ENCODE measurements at places on chromosomes 11 and 22.
A peak's percentile ranks its signal among the peaks of the same experiment; 100 is the strongest.

GRCh38 chr11:94845622-94846021 lies 77.5 kb downstream of the AMOTL1 start:
- no peak for DNase-seq

DNA sequence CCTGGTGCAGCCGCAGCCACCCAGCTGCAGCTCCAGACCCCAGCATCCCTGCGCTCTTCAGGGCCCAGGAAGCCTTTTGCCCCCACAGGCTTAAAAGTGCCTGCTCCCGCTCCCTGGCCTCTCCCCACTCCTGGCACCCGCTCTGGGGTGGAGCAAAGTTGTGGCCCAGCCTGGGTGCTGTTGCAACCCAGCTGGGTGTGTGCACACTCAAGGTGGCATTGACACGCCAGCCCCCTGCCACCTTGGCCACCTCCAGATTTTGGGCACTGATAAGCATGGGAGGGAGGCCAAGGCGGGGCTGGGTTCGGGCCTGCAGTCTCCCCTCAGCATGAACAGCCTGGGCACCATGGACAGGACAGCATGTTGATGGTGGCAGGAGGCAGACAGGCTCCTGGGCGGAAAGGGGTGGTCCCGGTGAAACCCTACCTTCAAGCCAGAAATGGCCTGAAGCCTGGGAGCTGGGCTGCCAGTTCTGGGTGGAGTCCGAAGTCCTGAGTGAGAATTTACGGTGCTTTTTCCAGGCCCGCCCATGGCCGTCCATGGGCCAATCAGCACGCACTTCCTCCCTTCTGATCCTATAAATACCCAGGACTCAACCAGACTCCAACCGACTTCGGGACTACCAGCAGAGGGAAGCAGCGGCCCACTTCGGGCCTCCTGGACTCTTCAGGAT lies 23.6 kb upstream of the RNASEH2C start:
- no peak for DNase-seq

- DNase-seq: no peak
Measured at GRCh38 chr11:2399488-2400068, 972 bp upstream of the TSSC4 start.

DNA sequence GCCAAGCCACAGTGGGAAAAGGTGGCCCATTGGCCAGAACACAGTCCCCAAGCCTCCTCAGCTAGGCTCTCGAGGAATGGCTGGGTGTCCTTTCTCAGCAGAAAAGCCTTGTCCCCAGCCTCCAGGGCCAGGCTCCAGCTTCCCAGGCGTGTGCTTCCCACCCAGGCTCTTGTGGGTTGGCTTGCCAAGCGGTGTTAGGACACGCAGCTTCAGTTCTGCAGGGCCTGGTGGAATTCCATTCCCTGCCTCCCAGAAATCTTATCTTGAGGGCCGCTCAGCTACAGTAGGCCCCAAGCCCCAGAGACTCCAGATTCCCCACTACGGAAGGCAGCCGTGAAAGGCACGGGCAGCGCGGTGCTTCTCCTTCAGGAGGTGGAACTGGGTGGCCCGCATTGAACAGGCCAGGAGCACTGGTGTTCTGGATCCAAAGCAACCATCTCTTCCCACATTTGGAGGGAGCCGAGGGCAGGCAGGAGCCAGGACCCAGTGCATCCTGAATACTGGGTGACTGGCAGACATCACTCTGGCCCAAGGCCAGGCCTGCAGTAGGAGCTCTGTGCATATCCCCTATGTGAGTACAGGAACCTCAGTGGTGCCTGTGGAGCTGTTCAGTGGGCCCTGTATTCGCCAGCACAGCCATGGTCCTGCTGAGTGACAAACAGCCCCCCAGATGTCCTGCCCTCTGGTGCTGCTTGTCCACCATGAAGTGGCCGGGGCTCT lies 16.7 kb upstream of the KCNQ1OT1 start:
- no peak for DNase-seq

- no peak for DNase-seq
Measured at GRCh38 chr22:20953668-20954500, 13.2 kb upstream of the AIFM3 start.

GRCh38 chr22:43566561-43567332 lies 154.9 kb downstream of the MPPED1 start:
- no peak for DNase-seq

DNA sequence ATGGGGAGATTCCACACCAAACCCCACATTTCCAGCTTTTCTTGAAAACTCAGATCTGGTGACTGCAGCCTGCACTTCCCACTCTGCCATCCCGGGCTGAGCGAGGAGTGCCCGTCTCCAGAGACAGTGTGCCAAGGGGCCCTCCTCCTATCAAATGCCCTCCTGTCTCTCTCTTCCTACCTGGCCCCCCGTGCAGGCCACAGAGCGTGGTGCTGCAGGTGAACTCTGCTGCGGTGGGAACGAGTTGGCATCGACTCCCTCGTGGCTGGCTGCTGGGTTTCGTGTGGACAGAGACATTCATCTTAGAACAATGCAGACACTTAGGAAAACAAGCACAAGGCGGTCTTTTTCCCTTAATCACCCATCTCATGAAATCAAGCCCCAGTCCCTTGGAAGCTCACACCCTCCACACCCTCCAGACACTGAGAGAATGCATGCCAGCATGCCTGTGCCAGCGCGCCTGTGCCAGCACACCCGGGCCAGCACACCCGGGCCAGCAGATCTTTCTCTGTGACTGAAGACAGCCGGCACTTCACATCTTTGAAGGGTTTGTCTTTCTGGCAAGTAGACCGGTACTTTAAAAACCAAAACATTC lies 65.0 kb downstream of the PARVB start:
- DNase-seq: no peak

DNA sequence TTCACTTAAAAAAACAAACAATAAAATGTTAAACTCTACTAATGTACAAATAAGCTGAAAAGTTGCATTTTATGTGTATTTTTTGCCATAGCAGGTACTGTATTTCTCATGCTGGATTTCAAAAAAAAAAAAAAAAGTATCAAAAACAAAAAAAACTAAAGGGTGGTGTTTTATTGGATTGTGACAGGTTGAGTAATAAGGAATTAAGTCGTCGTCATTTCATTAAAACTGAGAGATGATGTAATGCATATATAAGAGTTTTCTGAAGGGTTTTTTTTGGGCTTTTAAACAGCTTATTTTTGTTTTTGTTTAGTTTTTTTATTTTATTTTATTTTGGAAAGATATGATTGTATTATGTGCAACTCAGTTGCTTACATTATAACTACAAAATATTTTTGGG lies 10.9 kb upstream of the ADSL start:
- no peak for DNase-seq

DNA sequence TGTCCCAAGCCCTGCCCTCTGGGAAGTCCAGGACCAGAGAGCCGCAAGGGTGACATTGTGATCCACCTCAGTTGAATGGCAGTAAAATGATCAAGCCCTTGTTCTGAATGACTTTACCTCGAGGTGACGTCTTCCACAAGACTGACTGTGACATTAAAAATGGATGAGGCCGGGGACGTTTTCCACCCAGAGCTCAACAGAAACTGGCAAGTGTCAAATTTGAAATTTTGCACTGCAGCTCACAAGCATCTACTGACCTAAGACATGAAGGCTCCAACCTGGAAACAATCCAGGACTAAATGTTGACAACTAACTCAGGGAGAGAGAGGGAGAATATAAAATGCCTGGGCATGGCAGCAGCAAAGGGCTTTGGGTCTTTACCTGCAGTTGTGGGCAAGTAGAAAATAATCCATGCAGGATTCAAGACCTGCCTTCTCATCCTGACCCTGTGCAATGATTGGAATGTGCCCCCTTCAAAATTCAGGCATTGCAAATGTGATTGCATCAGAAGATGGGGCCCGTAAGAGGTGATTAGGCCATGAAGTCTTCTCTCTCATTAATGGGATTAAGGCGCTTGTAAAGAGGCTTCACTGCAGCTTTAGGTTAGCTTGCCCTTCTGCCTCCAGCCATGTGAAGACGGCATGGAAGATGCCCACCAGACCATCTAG lies 33.6 kb upstream of the CLMP start:
- DNase-seq: no peak

DNA sequence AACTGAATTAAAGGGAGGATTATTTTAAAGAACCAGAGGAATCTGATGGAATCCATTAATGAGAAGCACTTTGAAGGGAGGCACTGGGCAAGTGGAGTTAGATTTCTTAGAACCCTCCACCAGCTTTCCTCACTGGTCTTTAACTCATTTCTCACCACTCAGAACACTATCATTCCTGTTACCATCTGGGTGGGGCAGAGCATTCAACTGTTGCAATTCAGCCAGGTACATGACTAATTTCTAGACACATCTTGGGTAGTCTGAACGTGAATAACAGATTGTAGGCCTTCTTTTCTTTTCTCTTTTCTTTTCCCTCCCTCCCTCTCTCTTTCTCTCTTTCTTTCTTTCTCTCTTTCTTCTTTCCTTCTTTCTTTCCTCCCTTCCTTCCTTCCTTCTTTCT lies 15.5 kb upstream of the MMP1 start:
- no peak for DNase-seq

GRCh38 chr11:118078911-118079411 lies 2.1 kb downstream of the TMPRSS4 start:
- DNase-seq: no peak

- no peak for DNase-seq
Measured at GRCh38 chr11:19093976-19094375, 23.0 kb upstream of the ZDHHC13 start.

DNA sequence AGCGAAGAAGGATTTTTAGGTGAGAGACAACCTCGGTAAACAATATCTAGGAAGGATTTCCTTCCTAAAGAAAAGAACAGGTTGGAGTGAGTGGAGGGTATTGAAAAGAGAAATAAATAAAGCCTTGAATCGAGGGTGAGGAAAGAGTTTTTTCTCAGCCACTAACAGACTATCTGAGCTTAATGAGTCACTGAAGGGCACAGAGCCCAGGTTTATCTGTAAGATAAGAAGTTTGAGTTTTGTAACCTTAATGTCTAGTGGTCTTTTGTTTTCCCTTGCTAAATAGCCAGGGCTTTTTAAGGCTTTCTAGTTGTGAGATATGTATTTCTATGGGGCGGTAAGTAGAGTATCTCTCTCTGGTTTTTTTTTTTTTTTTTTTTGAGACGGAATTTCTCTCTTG lies 394.5 kb upstream of the KIRREL3 start:
- no peak for DNase-seq

DNA sequence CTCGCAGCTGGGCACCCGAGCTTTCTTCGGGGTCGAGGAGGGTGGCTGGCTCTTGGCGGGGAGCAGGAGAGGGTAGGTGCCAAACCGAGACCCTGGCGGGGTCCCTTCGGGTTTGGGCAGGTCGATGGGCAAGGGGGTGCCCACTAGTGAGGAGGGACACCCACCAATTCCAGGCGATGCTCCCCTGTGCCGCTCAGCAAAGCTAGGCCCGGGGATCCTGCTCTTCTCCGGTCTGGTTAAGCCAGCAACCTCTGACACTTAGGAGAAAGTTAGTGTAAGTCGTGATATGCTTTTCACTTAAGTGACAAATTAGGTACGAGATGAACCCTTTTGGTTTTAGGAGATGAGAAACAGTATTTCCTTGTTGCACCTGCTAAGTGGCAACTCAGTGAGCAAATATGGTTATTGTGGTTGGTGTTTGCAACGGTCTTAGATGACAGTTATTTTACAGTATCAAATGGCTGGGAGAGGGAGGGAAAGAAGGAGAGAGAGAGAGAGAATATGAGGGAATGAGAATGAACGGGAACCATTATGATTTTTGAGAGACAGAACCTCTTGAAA lies 565 bp downstream of the NUCB2 start:
- no peak for DNase-seq

DNA sequence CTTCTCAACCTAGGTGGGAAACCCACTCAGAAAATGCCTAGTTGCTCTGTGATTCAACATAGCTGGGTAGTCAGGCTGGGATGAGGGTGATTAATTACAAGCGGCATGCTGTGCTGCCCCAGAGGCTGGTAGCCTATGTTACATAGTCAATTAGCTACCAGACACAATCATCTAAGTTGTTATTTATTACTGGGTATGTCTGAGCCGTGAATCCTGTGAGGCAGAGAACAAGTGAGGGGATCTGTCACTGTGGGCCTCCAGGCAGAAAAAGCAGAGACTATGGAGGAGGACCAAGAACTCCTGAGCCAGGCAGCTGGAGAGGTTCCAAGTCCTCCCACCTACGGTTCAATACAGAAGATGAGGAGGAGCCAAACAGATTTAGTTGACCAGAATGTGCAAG lies 186.6 kb upstream of the BDNF start:
- no peak for DNase-seq

DNA sequence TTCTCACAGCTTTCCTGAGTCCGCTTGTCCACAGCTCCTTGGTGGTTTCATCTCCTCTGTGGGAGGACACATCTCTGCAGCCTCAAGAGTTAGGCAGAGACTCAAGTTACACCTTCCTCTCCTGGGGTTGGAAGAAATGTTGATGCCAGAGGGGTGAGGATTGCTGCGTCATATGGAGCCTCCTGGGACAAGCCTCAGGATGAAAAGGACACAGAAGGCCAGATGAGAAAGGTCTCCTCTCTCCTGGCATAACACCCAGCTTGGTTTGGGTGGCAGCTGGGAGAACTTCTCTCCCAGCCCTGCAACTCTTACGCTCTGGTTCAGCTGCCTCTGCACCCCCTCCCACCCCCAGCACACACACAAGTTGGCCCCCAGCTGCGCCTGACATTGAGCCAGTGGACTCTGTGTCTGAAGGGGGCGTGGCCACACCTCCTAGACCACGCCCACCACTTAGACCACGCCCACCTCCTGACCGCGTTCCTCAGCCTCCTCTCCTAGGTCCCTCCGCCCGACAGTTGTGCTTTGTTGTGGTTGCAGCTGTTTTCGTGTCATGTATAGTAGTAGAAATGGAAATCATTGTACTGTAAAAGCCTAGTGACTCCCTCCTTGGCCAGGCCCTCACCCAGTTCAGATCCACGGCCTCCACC lies 11.7 kb downstream of the RASD2 start:
- DNase-seq: peak; percentile 76

DNA sequence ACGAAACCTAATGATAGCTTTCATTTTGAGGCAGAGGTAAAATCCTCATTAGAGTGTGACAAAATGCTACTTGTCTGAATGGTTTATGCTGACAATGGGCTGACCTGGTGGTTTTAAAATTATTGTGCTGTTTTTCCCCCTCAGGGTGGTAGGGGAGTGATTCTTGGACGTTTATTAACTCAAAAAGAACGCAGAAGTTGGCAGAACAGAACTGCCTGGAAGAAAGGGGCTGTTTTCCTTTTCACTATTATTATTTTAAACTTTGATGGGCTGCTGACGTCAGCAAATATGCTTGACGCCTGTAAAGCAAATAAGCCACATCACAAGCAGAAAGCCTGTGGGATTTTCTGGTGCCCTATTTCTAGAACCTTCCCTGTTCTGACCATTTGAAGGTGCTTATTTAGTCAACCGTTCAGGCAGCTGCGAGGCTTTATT lies 4.0 kb downstream of the RASSF10 start:
- no peak for DNase-seq

- DNase-seq: no peak
Measured at GRCh38 chr22:49015993-49016908, 811.4 kb downstream of the BRD1 start.

DNA sequence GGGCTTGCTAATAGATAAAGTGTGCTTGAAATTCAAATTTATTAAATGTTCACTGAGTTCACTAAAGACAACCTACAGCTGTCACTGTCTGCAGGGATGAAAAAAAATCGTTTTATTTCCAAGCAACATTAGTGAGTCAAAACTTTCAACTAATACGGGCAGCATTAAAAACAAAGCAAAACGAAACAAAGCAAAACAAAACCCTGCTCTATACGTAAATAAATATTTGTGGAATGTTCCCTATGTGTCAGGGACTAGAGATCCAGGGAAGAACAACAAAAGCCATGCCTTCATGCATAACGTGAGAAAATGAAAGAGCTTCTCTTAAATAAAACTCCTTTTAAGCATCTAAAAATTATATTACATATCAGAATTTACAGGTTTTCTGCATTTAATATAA lies 553 bp downstream of the NAALAD2 start:
- no peak for DNase-seq

- no peak for DNase-seq
Measured at GRCh38 chr11:68411501-68411991, 49.0 kb upstream of the PPP6R3 start.

- no peak for DNase-seq
Measured at GRCh38 chr11:131859538-131860210, 489.3 kb downstream of the NTM start.
